ENCODE measurements at places on chromosomes 11 and 22.
A peak's percentile ranks its signal among the peaks of the same experiment; 100 is the strongest.

- no peak for DNase-seq
Observed at GRCh38 chr11:61079416-61080150, 22.7 kb upstream of the CD5 start.

DNA sequence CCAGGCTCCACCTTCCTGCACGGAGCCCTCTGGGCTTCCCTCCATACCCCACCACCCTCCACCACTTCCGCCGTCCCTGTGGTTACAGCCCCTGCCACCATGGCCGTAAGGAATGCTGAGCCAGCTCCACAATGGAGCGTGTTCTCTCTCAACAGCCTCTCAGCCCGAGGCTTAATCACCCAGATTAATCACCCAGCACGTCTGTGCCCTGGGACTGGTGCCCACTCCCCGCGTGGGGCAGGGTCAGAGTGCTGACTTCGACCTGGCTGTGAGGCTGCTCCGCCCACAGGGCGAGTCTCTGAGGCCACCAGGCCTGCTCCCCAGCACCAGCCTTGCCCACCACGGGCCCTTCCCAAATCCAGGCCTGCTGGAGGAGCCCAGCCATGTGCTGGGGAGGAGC lies 4.0 kb upstream of the TH start:
- DNase-seq: no peak

DNA sequence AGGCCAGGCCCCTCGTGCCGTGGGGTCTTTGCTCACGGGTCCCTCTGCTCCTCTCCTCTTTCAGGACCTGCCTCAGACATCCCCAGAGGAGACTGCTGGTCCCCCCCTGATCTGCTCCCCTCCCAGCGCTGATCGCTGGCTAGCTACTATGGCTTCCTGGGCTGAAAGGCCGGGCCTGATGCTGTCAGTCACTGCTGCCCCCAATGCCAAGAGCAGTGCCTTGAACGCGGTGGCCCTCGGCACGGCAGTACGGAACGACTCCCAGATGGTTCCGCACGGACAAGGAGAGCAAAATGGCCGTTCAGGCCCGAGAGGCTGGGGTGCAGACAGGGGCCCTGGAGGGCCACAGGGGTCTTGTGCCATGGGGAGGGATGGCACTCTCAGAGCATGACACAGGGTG lies 21.5 kb downstream of the SULT4A1 start:
- DNase-seq: no peak

DNA sequence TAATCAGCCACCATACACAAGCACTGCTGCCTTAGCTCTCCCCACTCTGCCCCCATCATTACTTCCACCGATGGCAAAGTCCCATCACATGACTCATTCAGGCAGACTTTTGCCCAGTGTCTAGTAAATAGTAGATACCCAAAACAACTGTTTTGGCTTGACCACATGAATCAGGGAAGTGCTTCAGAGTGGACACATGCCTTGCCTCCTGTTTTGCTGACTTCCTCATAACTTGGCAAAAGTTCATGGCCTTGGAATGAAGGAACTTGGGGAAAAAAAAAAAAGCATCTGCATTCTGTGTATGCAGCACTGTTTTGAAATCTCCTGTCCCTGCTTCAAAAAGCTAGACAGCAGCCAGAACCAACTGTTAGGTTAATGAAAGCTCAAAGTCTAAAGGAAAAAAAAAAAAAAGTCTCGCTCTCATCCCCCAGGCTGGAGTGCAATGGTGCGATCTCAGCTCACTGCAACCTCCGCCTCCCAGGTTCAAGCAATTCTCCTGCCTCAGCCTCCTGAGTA lies 335.3 kb downstream of the FAM181B start:
- peak; percentile 32 for DNase-seq

GRCh38 chr11:945986-946385 lies 20.3 kb downstream of the AP2A2 start:
- peak; percentile 72 for DNase-seq

GRCh38 chr11:134376150-134376921 lies 35.7 kb downstream of the B3GAT1 start:
- DNase-seq: no peak
